H1 (cell line): ENCODE measurements at places on chromosomes 13 and 19. TPM values are rescaled to one million over a fixed set of nuclear protein-coding genes. Genes with fewer than 3 reads are reported as not detected.
A peak's percentile ranks its signal among the peaks of the same experiment; 100 is the strongest.

- DNase-seq, result peak; percentile 78
Measured at GRCh38 chr19:47430041-47430802, 10.9 kb upstream of the MEIS3 start.

DNA sequence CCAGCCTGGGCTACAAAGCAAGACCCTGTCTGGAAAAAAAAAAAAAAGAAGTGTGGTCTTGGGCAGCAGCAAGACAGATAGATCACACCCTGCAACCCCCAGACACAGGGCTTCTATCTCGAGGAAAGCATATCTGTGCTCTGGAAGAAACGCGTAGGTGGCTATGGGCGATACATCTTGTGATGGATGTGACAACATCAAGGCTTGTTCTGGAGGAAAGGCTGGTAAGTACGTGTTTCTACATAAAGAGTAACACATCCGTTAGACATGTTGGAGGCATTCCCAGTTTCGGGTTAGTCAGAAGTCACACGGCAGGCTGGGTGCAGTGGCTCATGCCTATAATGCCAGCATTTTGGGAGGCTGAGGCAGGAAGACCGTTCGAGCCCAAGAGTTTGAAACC, 6.6 kb upstream of the DHDH start:
- no peak for DNase-seq

SPACA4 gene
- polyA plus RNA-seq, result not detected in 2 replicates

- no peak for DNase-seq
Measured at GRCh38 chr19:16074488-16075365, 1.6 kb upstream of the TPM4 start.

GRCh38 chr13:30619731-30620130, 2.0 kb downstream of the USPL1 start:
- no peak for DNase-seq

GRCh38 chr13:109874484-109875454, 88.4 kb upstream of the IRS2 start:
- no peak for DNase-seq

- DNase-seq, result no peak
Measured at GRCh38 chr13:39881887-39882286, 226.4 kb downstream of the COG6 start.

GRCh38 chr13:106630650-106631049, 62.7 kb upstream of the ARGLU1 start:
- no peak for DNase-seq

DNA sequence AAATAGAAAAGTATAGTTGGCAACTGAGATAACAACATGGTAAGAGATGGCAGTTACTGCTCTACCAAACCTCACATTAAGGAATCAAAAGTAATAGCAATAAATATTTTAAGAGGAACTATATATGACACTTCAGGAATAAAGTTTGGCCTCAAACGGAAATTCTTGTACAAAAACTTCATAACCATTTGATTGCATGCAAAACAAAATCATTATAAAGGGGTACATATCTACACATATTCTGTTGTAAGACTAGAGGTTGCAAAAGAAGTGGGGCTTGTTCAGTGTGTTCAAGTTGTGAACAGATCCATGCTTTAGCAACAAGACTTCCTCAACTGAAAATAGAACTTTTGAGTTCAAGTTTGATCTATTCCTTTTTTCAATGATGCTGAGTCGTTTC, 133.5 kb upstream of the MIR17HG start:
- no peak for DNase-seq

GRCh38 chr13:110314516-110315245, 7.6 kb downstream of the COL4A2 start:
- no peak for DNase-seq
